SJCRH30 (cell line): ENCODE measurements at places on chromosomes 12 and 14. TPM values are rescaled to one million over a fixed set of nuclear protein-coding genes. Genes with fewer than 3 reads are reported as not detected.
A peak's percentile ranks its signal among the peaks of the same experiment; 100 is the strongest.

The LRRC10 gene
- not detected in 2 replicates for total RNA-seq

The ACVRL1 gene
- 0.33 and 0.36 TPM in 2 replicates for total RNA-seq

The KRT79 gene
- total RNA-seq, result not detected in 2 replicates

DNA sequence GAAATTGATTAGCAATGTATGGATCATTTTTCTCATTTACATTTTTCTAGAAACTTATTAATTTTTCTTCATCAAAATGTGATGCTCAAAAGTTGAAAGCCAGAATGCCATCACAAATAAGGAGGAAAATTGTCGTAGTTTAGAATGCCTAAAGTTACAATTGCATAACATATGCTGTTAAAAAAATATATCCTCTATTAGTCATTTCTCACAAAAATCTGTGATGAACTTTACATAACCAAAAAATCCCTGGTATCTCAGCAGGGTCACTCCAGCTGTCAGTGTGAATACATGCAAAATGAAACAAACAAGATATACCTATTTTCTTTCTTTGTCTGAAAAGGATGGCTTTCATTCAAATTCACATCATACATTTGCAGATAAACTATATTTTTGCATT lies 358.9 kb downstream of the PAWR start:
- H3K4me1 ChIP-seq, result no peaks in the 10 kb centered on the region
- H3K4me3 ChIP-seq, result no peak overlapping the region
- no peak overlapping the region for H3K27ac ChIP-seq
- no peak for DNase-seq

The PMEL gene
- total RNA-seq, result 1.2 and 1.3 TPM in 2 replicates

The CPM gene
- 0.43 and 1.2 TPM in 2 replicates for total RNA-seq

The GNB3 gene
- 2.2 and 3.2 TPM in 2 replicates for total RNA-seq

DNA sequence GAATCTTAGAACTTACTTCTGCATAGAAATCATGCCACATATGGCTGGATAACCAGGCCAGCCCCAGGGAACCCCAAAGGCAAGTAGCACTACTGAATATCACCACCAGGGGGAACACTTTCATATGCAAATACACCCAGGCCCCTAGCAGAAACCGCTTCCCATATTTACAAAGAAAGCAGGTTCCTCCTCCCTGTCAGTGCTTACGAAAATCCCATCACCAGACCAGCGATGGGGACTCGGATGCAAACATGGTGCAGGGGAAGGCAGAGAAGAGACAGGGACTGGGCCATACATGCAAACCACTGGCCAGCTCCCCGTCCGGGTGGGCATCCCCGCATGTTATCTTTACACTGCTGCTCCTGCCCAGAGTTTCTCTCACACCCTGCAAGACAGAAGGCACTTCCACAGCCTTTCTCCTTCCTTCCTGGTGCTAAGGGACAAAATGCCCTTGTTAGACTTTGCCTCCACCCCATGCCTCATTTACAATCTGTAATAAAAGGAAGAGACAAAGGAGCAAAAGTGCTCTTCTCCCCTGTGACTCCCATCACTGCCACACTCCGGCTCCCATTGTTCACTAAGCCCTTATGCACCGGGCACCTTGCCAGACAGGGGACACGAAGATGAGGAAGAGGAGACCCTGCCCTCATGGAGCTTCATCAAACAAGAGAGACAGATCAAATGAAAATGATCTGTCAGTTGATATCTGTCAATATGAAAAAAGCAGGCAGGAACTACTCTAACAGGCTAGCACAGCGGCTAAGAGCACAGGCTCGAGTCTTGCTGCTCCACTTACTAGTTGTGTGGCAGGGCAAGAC lies 62.3 kb downstream of the PTPN21 start:
- peaks cover 26% of the 10 kb centered on the region for H3K36me3 ChIP-seq
- no peak overlapping the region for H3K27ac ChIP-seq
- H3K27me3 ChIP-seq, result no peaks in the 10 kb centered on the region
- no peak overlapping the region for H3K4me3 ChIP-seq
- DNase-seq, result peak; percentile 82

GRCh38 chr14:64584190-64584589 lies 34.4 kb downstream of the PPP1R36 start:
- no peak overlapping the region for H3K4me3 ChIP-seq
- no peaks in the 10 kb centered on the region for H3K4me1 ChIP-seq
- H3K27ac ChIP-seq, result no peak overlapping the region
- no peaks in the 10 kb centered on the region for H3K36me3 ChIP-seq
- no peak for DNase-seq

- H3K4me3 ChIP-seq, result no peak overlapping the region
- H3K4me1 ChIP-seq, result peaks cover 8% of the 10 kb centered on the region
- H3K36me3 ChIP-seq, result no peaks in the 10 kb centered on the region
- H3K27me3 ChIP-seq, result no peaks in the 10 kb centered on the region
- peak overlapping the region; percentile 34 for H3K27ac ChIP-seq
- DNase-seq, result peak; percentile 16
Observed at GRCh38 chr14:87131879-87132278, 861.1 kb downstream of the GALC start.
